CD4-positive, alpha-beta T cell treated with Interferon gamma for 1 hour (primary cell): ENCODE measurements at places on chromosomes 16 and 17.

- DNase-seq, result no peak
Observed at GRCh38 chr17:48162946-48163506, 55.5 kb downstream of the SNX11 start.

GRCh38 chr17:18182110-18182977, 1.3 kb upstream of the ALKBH5 start:
- no peak for DNase-seq

- no peak for DNase-seq
Observed at GRCh38 chr17:51745993-51746392, 412.5 kb downstream of the CA10 start.

- no peak for DNase-seq
Observed at GRCh38 chr16:28000314-28001169, 63.0 kb downstream of the GSG1L start.

GRCh38 chr17:72759301-72759700, 333.2 kb downstream of the SLC39A11 start:
- DNase-seq, result no peak
